ENCODE measurements at places on chromosomes 6 and 20.

GRCh38 chr6:45480752-45481415, 103.2 kb upstream of the SUPT3H start:
- DNase-seq: no peak

DNA sequence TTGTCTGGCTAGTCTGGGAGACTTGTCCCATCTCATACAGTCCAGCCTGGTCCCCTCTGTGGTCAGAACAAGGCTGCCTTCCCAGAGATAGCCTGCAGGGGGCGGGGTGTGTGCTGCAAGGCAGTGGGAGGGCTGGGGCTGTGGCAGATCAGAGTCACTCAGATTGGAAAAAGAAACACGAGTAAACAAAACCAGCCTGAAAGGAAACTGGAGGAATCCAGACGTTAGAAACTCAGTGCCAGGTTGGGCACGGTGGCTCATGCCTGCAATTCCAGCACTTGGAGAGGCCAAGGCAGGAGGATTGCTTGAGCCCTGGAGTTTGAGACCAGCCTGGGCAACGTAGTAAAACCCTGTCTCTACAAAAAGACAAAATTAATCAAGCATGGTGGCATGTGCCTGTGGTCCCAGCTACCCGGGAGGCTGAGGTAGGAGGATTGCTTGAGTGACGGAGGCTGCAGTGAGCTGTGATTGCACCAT, 20.2 kb downstream of the LEMD2 start:
- peak; percentile 89 for DNase-seq

DNA sequence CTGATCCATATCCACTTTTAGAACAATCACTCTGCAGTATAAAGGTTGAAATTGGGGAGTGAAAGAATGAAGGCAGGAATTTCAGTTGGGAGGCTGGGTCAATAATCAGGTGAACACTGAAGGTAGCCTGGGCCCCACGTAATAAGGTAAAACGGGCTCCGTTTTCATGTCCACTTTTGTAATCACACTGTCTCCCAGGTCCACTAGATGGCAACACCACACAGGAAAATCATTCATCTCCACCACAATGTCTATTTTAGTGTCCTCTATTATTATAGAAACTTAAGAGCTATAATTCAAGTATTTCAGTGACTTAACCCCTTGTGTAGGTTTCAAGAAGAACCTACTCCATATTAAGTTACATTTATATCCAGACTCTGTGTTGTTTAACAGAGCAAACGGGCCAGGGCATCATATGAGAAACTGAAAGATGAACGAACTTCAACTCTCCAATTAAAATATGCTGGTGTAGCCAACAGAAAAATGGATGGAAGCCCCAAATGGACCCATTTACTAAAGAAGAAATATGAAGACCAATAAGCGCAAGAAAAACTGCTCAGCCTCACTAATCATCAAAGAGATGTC, 45.9 kb upstream of the MC3R start:
- no peak for DNase-seq

- DNase-seq: no peak
Measured at GRCh38 chr6:118843685-118844390, 50.1 kb upstream of the ASF1A start.

DNA sequence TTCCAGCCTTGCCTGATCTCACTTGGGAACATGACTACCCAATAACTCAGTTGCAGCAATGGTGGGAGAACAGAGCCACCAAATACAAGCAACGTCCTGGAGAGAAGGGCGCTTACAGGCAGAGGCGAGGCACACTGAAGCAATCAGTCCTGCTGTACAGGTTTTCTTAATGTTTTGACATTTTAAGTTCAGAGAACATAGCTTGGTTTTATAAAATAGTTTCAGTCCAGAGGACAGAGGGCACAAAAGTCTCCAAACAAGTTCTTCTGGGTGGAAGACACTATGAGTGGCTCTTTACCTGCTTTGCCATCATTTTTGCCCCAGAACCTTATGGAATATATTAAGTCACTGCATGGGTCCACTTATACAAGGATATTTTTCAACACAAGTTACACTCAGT, 103.4 kb upstream of the KCNG1 start:
- DNase-seq: no peak

DNA sequence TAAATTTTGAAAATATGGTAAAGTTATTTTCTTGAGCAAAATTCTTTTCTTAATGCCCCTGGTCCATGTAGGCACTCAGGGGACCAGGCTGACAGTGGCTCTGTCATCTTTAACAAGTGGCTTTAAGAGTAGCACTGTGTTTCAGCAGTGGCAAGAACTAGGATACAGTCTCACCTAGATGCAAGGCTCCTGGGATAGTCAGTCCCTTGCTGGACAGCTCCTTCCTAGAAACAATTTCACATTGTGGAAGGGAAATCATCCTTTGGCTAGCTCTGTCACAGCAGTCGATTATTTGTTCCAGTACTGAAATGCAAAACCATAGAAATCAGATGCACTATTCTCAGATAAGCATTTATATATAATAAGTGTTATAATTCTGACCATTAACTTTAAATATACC, 175.4 kb upstream of the KCNQ5 start:
- DNase-seq: no peak
